ENCODE measurements at places on chromosomes 12 and 14. TPM values are rescaled to one million over a fixed set of nuclear protein-coding genes. Genes with fewer than 3 reads are reported as not detected.

SMIM41 gene
- total RNA-seq: under 0.01 TPM

INSM2 gene
- not detected for total RNA-seq

RNASE7 gene
- total RNA-seq: not detected

SERPINA10 gene
- not detected for total RNA-seq

CHPT1 gene
- total RNA-seq: 23.4 TPM

PAX9 gene
- total RNA-seq: under 0.01 TPM

LRP1-AS gene
- not detected for total RNA-seq

SDR9C7 gene
- not detected for total RNA-seq

CIDEB gene
- 20.2 TPM for total RNA-seq

SLC5A8 gene
- not detected for total RNA-seq

AICDA gene
- total RNA-seq: not detected

ZNF10 gene
- total RNA-seq: 21.5 TPM

DNAJC22 gene
- total RNA-seq: not detected

NOXRED1 gene
- 0.27 TPM for total RNA-seq

Data from hematopoietic multipotent progenitor cell (in vitro differentiated cells).